ENCODE measurements at places on chromosomes 5 and 9.
A peak's percentile ranks its signal among the peaks of the same experiment; 100 is the strongest.

- DNase-seq, result peak; percentile 36
Measured at GRCh38 chr9:23826120-23826629, at the start of gene ELAVL2. Gene ELAVL2 (minus strand): TSS chr9:23826240. CDS start chr9:23762234, 64,006 bp downstream.

- DNase-seq, result peak; percentile 81
Measured at GRCh38 chr9:91033797-91034196, 232.2 kb downstream of the SYK start.

GRCh38 chr5:140135127-140135526 lies 9.4 kb downstream of the IGIP start:
- no peak for DNase-seq

DNA sequence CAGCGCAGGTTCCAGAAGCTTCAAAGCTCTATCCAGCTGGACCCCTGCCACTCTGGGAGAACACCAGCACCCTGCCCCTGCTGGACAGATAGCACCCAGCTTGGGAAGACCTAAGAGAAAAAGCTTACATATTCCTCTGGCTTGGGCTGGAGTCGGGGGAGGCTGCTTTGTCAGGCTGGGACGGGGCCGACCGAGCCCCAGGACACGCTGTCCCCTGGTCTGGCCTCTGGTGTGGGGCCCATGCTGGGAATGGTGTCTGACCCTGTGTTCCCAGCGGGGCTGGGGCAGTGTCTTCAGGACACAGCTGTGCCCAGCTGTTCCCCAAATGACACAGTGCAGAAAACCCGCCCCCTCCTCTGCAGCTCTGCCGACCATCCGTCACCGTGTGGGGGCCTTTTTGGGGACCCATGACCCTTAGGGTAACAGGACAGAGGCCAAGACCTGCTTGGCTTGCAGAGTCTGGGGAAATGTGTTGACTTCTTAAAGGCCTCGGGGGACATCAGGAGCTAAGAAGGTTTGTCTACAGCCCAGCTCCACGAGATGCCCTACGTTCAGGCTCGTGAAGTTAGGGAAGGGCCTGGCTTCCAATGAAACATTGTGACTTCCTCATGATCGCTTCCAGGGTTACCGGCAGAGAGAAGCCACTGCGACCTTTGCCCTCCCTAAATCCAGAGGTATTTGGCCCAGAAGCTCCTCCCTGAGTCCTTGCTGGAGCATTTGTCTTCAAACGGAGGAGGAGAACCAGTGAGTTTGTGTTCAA lies 20.4 kb upstream of the SLC2A6 start:
- no peak for DNase-seq

GRCh38 chr9:91857291-91858212 lies 92.5 kb downstream of the ROR2 start:
- DNase-seq, result no peak

DNA sequence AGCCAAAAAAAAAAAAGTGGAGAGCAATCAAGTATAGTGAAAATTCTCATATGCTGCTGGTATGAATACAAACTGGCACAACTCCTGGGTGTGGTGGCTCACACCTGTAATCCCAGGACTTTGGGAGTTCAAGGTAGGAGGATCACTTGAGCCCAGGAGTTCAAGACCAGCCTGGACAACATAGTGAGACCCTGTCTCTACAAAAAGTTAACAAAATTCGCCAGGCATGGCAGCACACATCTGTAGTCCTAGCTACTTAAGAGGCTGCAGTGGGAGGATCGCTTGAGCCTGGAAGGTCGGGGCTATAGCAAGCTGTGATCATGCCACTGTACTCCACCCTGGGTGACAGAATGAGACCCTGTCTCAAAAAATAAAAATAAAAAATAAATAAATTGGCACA lies 51.7 kb downstream of the FNIP1 start:
- no peak for DNase-seq

GRCh38 chr5:169763376-169764017 lies 126.4 kb downstream of the DOCK2 start:
- no peak for DNase-seq

GRCh38 chr5:72501488-72501887 lies 5.7 kb downstream of the ZNF366 start:
- DNase-seq, result no peak

GRCh38 chr5:82562696-82563240 lies 284.6 kb upstream of the RPS23 start:
- no peak for DNase-seq

GRCh38 chr5:167923396-167923795 lies 368.0 kb upstream of the WWC1 start:
- DNase-seq, result no peak

DNA sequence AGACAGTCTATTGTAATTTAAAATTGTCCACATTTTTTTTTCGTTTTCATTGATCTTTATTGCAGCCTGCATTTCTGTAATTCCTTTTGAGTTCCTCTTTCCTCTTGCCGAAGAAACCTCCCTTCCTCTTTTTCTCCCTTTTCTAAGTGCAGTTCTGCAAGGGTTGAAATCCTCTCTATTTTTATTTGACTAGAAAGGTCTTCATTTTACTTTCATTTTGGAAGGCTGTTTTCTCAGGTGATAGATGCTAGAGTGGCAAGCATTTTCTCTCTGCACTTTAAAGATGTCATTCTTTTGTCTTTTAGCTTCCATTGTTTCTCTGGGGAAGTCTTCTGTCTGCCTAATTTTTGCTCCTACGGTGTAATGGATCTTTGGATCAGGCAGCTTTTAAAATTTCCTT lies 248.5 kb downstream of the SMARCA2 start:
- no peak for DNase-seq

- no peak for DNase-seq
Measured at GRCh38 chr9:83061990-83062650, 822 bp downstream of the RASEF start.

- peak; percentile 78 for DNase-seq
Measured at GRCh38 chr9:129496473-129497004, 124.4 kb downstream of the C9orf50 start.

DNA sequence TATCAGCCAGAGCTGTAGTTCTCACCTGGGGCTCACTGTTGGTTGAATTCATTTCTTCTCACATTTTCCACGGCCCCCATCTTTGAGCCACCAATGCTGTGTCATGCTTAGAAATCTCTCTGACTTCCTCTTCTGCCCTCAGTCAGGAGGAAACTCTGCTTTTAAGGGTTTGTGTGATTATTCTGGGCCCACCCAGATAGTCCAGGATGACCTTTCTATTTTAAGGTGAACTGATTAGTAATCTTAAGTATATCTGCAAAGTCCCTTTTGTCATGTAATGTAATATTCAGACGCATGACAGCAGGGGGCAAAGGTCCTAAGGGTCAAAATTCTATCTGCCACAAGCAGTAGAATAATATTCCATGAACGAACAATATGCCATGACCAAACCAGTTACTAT lies 88.4 kb downstream of the AK8 start:
- no peak for DNase-seq

DNA sequence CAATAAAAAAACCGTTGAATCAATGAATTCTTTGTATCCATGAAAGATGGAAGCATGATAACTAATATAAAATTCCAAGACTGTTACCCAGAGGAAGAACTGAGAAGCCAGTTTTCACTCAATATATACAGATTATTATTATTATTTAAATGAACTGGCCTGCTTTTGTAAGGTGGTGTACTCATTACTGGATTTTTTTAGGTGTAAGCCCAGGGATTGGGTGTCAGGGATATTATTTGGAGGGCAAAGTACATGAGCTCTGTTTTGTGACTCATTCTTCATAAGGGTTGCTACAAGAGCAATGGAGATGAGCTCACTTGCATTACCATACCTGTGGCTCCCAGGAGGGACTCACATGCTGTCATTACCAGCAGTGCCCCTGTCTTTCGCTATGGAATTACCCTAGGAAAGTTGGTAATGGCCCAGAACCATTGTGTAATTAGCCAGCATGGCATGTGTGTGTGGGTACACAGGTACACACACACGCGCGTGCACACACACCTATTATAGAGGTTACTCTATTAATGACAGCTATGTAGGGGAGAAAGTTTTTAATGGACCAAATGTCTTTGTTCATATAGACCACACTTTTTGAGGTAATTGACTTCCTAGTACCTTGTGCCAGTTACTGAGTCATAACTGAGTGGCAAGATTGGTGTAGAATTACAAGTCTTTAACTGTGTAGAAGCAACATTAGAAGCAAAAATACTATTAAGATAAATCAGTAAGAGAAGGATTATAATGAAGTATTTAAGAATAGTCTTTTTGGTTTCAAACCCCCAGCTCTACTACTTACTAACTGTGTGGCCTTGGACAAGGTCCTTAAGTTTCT lies 143.4 kb downstream of the GDNF start:
- no peak for DNase-seq
